CD4-positive, alpha-beta T cell treated with Interleukin-15 for 4 hours (primary cell): ENCODE measurements at places on chromosomes 7 and 10.

DNA sequence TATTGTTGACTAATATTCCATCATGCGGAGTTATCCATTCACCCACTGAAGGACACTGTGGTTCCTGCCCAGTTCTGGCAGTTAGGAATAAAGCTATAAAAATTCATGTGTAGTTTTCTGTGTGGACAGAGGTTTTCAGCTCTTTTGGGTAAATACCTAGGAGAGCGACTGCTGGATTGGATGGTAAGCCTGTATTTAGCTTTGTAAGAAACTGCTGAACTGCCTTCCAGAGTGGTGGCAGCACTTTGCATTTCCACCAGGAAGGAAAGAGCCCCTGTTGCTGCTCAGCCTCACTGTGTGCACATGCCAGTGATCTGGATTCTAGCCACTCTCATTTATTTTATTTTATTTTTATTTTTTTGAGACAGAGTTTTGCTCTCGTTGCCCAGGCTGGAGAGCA, 14.2 kb downstream of the ZNF775 start:
- no peak for DNase-seq

- peak; percentile 52 for DNase-seq
Observed at GRCh38 chr7:149071641-149072437, 18.7 kb downstream of the ZNF786 start.

DNA sequence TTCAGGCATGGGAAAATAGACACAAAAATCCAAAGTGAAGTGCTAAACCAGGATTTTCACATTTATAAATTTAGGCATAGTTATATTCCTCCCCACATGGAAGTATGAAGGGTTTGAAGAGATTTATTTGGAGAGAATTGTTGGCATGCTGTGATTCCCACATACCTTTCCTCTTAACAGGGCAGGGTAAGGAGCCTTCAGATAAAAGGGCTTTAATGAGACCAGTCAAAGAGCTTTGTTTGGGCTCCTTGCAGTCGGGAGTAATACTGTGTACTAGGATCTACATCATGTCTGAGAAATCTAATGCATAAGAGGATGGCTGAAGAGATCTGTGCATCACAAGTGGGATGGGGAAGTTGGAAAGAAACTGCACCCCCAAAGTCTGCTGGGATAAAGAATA, 140.8 kb upstream of the PTN start:
- no peak for DNase-seq

- no peak for DNase-seq
Observed at GRCh38 chr7:136189506-136189998, 212.4 kb upstream of the MTPN start.

DNA sequence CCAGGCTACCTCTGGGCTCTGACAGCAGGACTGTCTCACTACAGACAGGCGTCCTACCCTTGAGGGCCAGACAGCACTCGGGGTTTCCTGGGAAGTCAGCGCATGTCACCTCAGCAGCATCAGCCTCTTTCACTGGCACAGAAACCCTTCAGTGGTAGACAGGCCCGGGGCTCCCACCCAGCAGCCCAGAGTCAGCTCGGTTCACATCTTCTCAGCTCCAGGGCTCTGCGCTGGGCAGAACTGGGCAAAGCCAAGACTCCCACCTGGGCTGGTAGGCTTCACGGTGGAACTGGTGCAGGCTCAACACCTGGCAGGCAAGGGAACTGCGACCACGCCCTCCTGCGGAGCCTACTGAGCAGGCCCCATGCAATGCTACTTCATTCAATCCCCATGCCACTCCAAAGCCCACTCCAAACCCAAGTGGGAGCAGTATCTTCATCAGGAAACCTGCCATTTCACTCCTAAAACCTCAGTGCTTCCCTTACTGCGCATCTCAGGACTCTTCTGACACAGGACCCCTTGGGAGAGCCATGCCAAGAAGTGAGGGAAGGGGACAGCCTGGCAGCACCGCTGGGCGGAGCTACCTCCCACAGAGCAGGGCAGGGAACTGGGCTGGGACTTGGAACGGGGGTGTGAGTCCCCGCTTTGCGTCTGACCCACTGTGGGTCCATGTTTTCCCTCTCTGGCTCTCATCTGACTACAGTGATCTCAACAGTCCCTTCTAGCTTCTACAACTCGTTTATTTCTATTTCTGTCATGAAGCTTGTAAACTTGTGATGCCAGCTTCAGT, 60.4 kb downstream of the SCRN1 start:
- DNase-seq = no peak

DNA sequence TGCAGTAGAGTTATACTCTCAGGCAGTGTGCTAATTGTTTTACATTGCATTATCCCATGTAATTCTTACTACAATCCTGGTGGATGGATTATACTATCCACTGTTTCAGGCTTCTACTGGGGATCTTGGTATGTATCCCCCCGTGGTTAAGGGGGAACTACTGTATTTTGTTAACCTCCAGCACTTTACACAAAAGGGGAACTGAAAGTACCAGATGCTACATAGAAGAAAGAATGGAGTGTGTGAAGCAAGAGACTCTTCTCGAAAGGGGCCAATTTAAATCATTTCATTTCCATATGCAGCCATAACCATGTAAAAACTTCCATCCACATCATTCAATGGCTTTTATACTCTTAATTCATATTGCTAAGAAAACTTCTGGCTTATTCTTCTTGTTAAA, 69.4 kb downstream of the C1GALT1 start:
- no peak for DNase-seq

- DNase-seq = no peak
Observed at GRCh38 chr10:45602836-45603235, 69.7 kb downstream of the ZFAND4 start.

DNA sequence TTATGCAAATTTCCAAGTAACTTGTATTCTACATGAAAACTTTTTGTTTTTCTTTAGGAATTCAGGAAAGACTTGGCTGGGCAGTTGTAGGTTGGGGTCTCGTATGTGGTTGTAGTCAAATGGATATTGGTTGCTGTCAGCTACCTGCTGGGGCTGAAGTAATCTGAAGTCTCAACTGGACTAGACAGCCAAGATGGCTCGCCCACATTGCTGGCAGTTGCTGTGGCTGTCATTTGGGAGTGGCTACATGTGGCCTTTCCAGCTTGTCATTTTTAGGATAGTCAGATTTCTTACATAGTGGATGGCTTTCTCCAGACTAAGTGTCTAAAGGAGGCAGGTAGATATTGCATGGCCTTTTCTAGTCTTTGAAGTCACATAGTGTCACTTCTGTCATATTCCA, 32.6 kb downstream of the EXOC6 start:
- no peak for DNase-seq

DNA sequence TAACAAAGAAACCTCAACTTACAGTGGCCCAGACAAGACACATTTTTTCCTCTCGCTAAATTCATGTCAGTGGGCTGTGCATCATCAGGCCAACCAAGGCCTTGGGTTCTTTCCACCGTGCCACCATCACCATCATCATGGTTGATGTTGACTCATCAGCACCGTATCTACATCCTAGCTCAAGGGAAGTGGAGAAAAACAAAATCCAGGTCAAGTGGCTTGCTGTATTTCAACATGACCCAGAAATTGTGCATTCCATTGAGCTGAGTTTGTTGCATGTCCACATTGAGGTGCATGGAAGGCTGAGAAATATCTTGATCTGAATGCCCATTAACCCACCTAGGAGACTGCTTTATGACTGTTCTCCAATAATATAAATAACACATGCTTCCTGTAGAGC, 312.4 kb upstream of the CDC14C start:
- no peak for DNase-seq

- no peak for DNase-seq
Observed at GRCh38 chr10:16231734-16232435, 204.9 kb upstream of the PTER start.

- no peak for DNase-seq
Observed at GRCh38 chr10:99785646-99786045, 3.2 kb downstream of the ABCC2 start.

GRCh38 chr7:159280008-159280407, 135.3 kb upstream of the VIPR2 start:
- DNase-seq = no peak

GRCh38 chr7:116902867-116903266, 40.5 kb downstream of the CAPZA2 start:
- DNase-seq = no peak

DNA sequence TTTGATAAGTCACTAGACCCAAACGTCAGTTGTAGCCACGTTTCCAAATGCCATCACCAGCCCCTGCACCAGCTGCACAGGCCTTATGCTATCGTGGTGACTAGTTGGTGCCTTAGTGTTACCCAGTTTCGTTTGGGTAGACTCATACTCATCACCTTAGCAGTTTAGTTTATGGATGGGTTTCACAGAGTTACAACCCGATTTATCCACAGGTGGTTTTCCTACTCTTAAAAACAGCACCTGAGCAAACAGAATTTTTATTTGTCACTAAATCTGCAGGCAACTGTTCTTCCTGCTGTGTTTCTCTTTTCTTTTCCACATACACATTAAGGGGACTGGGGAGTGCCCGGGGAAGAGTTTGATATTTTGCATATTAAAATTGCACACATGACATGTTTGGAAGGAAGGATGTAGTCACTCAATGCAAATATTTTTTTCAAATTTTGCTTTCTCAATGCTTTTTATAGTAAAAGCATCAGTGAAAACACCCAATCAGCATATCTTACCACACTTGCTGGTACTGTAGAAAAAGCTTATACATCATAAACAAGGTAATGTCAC, 41.6 kb downstream of the PDSS1 start:
- peak; percentile 3 for DNase-seq

- no peak for DNase-seq
Observed at GRCh38 chr10:10819206-10819856, 198.3 kb upstream of the CELF2 start.

DNA sequence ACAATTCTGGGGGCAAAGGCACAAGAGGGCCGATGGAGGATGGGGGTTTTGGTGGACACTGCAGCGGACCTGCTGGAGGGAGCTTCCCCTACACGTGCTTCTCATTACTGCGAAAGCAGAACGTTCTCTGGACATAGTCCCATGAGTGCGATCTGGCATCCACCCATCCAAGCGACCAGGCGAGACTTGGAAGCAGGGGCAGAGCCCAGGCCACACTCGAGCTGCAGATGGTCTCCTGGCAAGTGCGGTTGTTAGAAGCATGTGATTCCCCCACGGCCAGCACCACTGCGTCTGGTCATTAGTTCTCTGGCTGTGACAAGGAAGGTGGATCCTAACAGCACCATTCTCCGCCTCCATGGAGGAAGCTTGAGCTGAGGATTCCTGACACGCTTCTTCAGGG, 118.4 kb upstream of the TCERG1L start:
- no peak for DNase-seq

GRCh38 chr7:38951213-38951612, 26.5 kb upstream of the POU6F2 start:
- no peak for DNase-seq

DNA sequence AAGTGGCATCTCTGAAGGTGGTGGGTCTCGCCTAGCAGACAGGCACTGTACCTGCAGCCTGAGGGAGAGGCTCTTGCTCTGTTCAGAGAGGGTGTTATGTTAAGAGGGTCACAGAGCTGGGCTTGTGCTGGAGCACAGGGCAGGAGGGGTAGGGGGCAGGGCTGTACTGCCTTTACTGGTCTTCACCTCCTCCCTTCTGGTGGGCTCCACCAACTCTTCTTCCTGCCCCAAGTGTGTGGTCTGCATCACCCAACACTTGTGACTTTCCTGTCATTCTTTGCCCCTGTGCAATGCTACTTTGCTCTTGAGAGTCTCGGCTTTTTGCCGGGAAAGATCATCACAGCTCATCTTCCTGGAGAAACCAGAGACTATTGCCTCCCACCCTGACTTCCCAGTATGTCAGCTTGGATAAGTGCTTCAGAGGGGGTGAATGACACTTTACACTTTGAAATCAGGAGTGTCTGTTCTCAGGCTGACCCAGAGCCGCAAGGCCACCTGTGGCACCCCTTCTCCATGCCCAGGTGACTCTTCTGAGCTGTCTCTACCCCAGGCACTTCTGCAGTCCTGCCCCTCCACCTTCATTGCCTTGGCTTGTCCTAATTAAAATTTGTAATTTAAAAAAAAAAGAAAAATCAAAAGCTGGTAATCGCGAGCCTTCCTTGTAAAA, 38.4 kb upstream of the IKZF1 start:
- DNase-seq = no peak

- DNase-seq = no peak
Observed at GRCh38 chr10:63252095-63252762, 119.1 kb downstream of the NRBF2 start.

DNA sequence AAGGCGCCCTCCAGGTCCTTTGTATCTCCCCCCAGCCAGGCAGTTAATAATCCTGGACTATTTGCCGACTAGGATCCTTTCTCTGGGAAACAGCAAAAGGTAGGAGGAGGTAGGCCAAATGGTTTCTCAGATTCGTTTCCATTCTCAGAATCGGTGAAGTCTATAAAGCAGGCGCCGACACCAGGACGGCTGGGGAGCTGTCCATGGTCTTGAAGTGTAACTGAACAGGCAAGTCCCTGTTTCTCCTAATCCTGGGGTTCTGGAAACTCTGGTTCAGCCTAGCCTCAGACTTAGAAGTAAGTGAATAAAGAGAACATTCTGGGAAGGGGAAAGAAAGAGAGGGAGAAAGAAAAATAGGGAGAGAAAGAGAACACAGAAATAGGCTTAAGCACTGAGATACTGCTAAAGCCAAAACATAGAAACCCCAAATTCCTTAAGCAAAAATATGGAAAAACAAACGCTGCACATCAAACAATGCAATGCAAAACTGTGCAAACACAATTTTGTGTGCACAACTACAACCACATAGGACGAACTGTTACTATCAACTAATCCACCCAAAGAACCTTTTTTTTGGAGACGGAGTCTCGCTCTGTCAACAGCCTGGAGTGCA, 11.1 kb upstream of the INA start:
- DNase-seq = peak; percentile 19

DNA sequence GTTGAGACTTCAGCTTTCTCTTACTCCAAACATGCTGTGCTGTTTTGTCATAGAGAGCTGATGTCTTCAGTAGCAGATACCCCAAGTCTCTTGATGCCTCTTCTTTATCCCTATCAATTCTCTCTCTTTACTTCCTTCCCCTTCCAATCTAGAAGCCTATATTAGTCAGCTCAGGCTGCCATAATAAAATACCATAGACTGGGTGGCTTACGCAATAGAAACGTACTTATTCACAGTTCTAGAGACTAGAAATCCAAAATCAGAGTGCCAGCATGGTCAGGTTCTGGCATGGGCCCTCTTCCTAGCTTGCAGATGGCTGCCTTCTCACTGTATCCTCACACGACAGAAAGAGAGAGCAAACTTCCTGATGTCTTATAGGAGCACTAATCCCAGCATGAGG, 9.0 kb upstream of the GARS1 start:
- no peak for DNase-seq

- no peak for DNase-seq
Observed at GRCh38 chr7:100490483-100491191, 6.9 kb downstream of the NYAP1 start.

GRCh38 chr10:70964245-70964644, 75.9 kb upstream of the PCBD1 start:
- DNase-seq = no peak

DNA sequence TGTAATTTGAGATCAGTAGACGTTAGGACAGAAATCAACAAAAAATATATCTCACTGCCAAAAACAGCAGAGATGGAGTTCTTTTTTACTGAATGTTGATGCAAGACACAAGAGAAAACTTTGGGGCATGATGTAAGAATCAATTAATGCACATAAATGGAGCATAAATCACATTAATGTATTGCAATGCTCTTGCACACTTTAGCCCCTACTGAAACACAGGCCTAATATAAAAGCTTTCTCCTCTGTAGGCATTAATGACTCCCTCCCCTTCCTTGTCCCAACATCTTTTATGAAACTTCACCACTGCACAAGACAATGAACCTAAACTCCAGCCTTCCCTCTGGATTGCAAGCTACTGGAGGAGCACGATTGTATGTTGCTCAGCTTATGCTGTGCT, 58.8 kb downstream of the CACNA2D1 start:
- no peak for DNase-seq
